OCI-M1 (cell line): ENCODE measurements at places on chromosomes 5 and 9.

DNA sequence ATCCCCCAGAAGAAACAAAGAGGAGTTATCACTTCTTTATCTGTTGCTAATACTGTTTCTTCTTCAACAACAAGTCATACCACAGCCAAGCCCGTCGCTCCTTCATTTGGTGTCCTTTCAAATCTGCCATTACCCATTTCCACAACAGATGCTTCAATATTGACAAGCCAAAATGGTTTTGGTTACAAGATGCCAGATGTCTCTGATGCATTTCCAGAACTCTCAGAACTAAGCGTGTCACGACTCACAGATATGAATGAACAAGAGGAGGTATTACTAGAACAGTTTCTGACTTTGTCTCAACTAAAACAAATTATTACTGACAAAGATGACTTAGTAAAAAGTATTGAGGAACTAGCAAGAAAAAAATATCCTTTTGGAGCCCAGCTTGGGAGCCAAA, 16.0 kb upstream of the HAND1 start:
- DNase-seq = no peak

DNA sequence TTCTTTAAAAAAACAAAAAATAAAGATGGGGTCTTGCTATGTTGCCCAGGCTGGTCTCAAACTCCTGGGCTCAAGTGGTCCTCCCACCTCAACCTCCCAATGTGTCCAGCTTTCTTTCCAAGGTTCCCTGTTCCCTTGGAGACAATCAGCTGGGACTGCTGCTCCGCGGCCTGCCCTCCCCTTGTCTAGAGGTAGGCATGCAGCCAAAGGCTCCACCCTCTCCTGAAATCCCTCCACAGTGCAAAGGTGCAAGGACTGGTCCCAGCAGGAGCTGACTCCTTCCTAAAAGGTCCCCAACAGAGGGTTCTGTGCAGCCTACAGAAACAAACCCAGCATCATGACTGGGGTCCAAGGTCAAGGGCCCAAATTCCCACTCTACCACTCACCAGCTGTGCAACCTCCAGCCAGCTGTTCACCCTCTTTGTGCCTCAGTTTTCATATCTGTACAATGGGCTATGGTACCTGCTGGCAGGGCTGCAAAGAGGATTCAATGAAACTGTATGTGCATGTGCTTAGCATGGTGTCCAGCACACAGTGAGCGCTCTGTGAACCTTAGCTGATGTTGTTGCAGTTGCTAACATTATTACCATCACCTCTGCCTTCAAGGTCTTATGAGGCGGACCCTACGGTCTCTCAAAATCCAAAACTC, 47.5 kb downstream of the BARX1 start:
- DNase-seq = no peak

DNA sequence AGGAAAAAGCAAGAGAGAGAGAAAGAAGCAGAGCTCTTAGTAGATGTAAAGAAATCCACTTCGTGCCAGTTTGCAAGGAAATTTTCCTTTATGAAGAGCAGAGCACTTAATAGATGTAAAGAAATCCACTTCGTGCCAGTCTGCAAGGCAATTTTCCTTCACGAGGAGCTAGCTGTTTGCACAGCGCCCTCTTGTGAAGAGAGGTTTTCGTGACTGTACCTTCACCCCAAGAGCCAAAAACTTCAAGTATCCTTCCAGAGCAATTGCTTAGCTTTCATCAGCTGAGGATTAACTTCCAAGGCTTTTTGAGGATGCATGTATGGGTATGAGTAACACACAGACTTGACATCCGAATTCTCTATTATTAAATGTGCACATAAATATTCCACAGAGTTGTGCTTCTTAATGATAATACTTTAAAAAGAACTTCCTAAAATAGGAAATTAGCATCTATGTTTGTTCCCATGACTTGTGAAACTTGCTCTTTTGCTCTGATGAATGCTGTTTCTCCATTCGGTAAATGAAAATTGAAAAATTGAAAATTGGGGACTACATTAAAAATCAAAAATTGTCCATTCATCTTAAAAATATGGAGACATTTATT, 525.6 kb downstream of the PDE4D start:
- DNase-seq = peak; percentile 80

DNA sequence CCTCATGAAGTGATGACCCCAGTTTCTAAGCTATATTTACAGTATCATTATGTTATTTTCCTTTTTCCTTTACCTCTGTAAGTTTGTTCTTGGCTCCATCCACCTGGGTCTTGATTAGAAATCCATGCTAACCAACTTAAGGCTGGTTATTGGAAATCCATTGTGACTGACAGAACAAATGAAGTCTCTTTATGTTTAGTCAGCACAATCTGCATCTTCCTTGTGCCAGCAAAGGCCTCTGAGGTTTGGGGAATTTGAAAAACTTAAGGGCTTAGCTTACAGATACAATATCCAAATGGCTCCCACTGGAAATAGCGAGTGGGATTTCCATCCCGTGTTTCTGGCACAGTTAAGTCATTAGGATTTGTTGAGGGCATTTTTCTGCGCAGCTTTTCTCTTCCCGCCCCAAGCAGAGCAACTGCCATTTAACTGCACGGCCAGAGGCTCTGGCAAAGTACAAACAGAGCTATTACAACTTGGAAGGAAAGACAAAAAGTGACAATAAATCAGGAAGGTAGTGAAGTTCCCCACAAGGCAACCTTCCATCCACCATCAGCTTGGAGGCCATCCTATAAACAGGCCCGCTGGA, 64.2 kb downstream of the DCP2 start:
- DNase-seq = no peak

DNA sequence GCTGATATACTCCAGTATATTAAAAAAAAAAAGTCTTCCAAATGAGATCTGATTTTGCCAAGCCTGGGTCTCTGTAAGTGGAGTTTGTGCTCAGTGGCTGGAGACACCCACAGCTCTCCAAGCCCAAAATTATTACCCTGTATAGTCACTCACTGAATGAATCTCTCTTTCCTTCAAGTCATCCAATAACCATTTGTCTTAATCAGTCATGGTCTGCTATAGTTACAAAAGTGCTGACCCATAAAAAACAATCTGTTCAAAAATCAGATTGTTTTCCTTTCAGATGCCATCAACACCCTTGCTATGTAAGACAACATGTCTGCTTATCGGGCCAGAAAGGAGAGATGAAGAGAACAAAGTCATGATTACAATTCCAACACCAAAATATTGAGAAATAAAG, 159.4 kb upstream of the FST start:
- no peak for DNase-seq

DNA sequence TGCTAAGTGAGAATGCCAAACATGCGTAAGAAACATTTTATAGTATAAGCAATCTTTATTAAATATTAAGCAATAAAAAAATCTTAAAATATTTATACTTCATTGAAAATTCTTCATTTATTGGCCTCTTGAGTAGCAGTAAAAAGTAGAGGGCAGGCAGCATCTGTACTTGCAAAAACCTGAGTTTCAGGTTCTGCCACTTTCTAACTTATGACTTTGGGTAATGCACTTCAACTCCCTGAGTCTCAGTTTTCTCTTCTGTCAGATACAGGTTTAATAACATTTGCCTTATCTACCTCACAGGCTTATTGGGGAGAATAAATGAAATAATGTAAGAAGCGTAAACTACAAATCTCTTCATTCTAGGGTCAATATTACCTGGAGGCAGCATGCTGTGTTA, 19.8 kb upstream of the MCTP1 start:
- no peak for DNase-seq

GRCh38 chr5:146409054-146409671, 38.0 kb upstream of the TCERG1 start:
- no peak for DNase-seq

DNA sequence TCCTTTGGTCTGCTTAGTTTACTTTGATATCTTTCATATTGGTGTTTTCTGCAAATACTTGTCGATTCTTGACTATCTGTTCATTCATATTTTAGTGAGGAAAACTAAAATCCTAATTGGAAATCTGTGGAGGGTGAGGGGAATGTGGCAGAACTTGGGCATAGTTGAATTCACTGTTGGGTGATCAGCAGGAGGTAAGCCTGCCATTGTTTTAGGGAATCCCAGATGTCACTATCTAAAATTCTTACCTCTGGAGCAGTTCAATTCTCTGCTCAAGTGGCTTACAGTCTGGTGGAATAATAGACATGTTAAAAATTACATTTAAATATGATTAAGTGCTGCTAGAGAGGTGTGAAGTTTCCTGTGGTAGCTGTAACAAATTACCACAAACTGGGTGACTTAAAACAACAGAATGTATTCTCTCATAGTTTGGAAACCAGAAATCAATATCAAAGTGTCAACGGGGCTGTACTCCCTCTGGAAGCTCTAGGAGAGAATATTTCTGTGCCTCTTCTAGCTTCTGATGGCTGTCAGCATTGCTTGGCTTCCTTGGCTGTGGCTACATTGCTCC, 90.3 kb upstream of the GCNT4 start:
- no peak for DNase-seq

DNA sequence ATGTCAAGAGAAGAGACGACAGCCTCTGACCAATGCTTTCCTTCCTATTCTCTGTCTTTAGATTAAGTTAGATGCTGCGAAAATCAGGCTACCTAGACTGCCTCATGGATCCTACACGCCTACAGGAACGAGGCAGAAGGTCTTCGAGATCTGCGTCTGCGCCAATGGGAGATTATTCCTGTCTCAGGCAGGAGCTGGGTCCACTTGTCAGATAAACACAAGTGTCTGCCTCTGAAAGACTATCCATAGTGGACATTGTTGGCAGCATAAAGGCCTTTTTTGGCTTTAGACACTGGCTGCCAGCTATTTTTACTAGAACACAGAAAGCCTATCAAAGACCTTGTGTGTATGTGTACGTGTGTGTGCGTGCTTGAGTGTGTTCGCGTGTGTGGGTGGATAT, 90.9 kb upstream of the PPP1R2B start:
- DNase-seq = no peak

- no peak for DNase-seq
Measured at GRCh38 chr9:97487861-97488260, 13.6 kb upstream of the TMOD1 start.

DNA sequence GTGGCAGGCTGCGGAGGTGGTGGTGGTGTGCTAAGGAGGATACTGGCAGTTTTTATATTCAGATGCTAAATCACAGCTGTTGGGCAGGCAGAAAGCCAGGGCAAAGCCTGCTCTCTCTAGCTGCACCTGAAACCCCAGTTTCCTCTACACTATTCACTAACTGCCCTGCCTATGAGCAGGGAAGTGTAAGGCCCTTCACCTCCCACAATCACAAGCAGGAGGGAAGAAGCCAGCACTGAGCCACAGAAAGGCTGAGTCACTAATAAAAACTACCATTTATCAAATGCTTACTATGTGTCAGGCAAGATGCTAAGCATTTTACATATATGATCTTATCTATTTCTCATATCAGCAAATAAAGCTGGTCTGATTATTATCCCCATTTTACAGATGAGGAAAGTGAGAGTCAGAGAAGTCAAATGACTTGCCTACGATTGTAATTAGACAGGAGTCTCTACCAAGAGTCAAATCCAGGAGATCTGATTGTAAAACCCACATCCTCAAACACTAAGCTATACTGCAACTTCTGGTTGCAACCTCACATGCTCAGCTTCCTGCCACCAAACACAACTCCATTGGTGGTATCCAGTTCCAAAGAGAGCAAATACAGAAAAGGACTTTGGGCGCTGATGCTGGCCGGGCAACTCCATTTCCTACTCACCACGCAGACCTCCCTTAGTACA, 17.7 kb upstream of the IL6ST start:
- DNase-seq = peak; percentile 26

DNA sequence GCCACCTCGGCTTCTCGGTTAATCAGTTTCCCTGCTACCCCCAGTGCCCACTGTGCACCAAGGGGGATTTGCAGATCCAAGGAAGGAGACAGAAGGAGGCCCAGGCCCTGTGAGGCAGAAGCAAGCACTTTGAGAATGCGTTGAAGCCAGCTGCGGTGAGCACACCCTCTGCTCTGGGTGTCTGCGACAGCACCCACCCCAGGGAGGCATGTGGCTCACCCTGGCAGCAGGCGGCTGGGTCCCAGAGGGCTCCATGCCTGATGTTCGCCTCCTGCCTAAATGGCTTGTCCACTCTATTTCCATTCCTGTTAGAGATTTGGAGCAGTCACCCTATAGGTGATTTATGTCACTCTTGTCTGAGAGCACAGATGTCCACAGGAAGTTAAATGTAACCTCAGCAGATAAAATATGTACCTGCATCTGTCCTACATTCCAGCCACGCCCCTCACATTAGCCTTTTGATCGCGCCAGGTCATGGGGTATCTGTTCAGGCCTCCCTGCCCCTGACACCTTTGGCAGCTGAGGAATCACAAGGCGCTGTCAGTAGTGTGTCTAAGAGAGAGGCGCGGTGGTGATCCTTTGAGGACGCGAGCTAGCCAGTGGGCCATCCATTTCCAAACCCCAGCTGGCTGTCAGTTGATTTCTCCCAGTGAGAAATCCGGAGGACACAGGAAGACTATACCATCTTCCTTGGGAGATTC, 28.1 kb downstream of the PTGES2 start:
- DNase-seq = no peak

DNA sequence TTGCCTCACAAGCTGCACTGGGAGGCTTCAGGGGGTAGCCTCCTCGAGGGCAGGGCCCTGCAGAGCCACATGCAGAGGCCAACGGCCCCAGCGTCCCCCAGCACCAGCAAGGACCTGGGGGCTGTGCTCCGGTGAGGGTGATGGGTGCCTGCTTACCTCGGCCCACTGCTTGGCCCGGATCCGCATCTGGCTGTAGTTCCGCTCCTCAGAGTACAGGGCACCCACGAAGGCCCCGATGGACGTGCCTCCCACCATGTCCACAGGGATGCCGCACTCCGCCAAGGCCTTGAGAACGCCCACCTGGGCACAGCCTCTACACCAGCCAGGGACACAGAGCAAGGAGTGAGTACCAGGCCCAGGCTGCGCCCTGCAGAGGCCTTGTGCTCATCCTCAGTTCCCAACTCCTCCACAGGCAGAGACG, 8.0 kb upstream of the NSMF start:
- DNase-seq = no peak

DNA sequence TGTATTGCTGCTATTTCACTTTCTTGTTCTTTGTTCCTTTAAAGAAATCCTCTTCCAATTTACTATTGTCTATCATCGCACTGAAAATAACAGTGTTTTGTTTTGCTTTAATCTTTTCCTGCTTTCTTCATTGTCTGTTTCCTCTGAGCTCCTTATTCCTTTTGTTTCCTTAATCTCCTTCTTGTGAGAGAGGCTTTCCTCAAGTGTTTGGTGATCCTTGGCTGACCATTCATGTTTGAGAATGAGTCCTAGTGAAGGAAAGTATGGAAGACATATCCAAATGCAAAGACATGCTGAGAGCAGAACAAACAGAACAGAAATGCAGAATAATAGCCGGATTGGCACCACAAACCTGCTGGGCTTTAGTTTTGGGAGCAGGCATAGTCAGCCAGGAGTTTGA, 42.0 kb upstream of the ENTREP1 start:
- DNase-seq = no peak

- no peak for DNase-seq
Measured at GRCh38 chr5:10691826-10692785, 68.9 kb downstream of the DAP start.

GRCh38 chr5:107570805-107571531, 99.8 kb downstream of the EFNA5 start:
- no peak for DNase-seq

- no peak for DNase-seq
Measured at GRCh38 chr5:83665631-83666030, 55.0 kb downstream of the HAPLN1 start.

- DNase-seq = no peak
Measured at GRCh38 chr9:121662891-121663580, 11.6 kb downstream of the DAB2IP start.
